ENCODE measurements at places on chromosomes 6 and 20.

GRCh38 chr6:6678185-6678671 is 89.7 kb downstream of the LY86 start:
- no peak for DNase-seq

GRCh38 chr6:15420959-15421438 is 175.1 kb downstream of the JARID2 start:
- no peak for DNase-seq

DNA sequence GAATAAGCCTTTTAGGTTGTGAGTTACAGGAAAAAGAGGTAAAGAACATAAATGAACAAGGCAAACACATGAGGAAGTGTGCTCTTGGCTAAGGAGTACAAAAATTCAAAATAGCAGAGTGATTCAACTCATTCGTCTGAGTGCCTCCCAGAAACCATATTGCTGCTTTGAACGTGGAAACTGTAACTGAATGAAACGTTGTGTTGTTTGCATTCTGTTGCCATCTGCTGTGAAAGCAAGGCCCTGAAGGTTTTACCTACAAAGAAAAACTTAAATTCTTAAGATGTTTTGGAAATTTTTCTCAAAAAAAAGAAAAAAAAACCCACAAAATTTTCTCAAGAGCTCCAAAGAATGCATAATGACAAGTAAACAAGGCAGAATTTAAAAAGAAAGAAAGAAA is 375.4 kb upstream of the HS3ST5 start:
- DNase-seq: peak; percentile 13

GRCh38 chr6:133613211-133613610 is 275.7 kb upstream of the TCF21 start:
- peak; percentile 39 for DNase-seq

GRCh38 chr6:145468534-145468933 is 266.8 kb downstream of the EPM2A start:
- no peak for DNase-seq

- DNase-seq: no peak
Measured at GRCh38 chr6:76840041-76840745, 623.1 kb downstream of the HTR1B start.

- peak; percentile 16 for DNase-seq
Measured at GRCh38 chr6:47479140-47479508, 1.5 kb downstream of the CD2AP start.

DNA sequence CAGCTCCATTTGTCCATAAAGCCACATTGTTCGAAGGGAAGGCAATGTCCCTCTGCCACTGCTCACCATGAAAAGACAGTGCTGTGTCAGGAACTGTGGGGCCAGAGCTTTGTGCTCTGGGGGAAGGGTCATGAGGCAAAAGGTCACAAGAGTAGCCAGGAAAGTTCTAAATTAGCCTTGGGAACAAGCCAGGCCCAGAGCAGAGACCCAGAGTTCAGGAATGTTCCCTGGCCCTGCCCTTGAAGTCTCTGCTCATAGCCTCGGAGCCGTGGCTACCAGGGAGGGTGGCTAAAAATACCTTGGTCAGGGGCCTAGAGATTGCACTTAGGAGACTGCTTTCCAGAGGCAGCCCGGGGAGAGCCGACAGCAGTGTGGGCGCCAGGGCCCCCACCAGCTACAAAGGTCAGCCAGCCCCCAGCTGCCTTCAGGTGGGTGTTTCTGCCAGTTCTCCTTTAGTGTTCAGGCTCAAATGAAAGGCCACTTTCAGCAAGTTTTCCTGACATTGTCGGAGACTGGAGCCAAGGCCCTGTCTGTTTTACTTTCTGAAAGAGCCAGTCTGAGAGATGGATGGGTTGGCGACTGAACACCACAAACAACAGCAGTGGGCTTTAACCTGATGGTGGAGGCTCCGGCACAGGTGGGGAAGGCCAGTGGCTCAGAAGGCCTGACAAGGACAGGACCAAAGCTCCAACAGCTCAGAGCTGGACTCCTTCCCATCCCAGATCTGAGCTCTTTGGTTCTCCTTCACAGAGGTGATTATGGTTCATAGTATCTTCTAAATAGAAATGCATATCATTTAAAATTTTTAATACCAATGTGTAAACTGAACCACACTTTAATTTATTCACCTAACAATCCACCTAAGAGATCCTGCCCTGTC is 76.2 kb downstream of the CDH26 start:
- DNase-seq: peak; percentile 48

DNA sequence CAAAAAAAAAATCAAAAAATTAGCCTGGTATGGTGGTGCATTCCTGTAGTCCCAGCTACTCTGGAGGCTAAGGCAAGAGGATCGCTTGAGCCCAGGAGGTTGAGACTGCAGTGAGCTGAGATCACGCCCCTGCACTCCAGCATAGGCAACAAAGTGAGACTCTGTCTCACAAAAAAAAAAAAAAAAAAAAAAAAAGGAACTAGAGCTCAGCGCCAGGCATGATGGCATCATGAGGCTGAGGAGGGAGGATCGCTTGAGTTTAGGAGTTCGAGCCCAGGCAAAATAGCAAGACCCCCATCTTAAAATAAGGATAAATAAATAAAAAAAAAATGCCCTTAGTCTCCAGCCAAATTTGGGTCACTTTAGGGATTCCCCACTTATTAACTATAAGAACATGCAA is 40.4 kb upstream of the PIM1 start:
- DNase-seq: no peak

DNA sequence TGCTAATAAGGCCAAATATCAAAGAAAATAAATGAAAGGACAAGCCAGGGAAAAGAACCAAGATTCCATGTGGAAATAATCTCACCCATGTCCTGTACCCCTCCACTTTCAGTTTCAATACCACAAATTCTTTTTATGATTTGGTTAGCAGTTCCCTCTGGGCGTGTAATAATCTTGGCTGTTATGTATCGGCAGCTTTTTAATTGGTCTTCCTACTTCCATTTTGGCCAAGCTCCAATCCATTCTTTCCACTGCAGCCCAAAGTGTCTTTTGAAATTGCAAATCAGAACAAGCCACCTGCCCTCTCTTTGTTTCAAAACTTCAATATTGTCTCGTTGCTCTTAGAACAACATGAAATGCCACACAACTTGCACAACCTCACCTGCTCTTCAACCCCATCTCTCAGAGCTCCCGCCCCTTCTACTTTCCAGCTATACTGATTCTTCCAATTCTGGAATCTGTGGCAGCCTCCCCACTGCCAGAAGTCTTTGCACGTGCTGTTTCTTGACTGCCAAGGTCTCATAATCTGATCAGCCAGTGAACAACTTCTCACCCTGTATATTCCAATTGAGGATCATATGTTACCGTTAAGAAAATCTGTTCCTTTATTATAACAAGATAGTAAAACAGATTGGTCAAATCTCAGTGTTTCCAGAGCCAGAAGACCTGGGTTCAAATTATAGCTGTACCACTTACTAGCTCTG is 354.5 kb downstream of the CBLN4 start:
- DNase-seq: peak; percentile 47

DNA sequence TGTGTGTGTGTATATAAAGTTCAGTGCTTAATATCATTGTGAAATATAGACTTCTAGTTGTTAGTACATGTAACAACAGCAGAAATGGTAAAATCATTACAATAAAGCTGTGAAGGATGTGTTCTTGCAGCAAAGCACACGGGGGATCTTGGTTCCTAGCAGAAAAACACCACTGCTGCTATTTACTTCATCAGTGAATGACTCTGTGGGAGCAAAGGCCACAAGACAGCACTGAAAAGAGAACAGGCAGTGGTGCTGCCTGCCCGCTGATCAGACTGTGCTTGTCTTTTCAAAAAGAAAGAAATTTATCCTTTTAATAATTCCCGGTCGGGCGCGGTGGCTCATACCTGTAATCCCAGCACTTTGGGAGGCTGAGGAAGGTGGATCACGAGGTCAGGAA is 689.9 kb upstream of the CITED2 start:
- no peak for DNase-seq

GRCh38 chr20:2140561-2140960 is 38.9 kb downstream of the STK35 start:
- peak; percentile 35 for DNase-seq

GRCh38 chr20:1536893-1537730 is 20.4 kb downstream of the SIRPD start:
- DNase-seq: peak; percentile 49

- DNase-seq: peak; percentile 20
Measured at GRCh38 chr20:57654998-57655808, 35.0 kb upstream of the ZBP1 start.

DNA sequence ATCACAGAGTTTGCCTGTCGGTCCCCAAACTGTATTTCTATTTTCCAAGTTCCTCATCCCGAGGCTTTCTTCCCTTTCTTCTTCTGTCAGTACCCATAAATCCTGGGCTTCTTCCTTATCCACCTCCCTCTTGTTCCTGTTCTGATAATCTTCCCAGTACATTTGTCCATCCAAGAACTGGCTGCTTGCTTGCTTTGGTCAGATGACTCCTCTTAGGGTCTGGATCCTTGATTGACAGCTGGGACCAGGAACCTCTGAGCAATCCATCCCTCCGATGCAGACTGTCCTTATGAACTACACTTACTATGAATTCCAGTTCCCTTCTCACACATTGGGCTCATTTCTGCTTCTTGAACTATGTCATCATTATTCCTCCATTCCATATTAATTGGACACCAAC is 275.3 kb upstream of the CITED2 start:
- DNase-seq: no peak

DNA sequence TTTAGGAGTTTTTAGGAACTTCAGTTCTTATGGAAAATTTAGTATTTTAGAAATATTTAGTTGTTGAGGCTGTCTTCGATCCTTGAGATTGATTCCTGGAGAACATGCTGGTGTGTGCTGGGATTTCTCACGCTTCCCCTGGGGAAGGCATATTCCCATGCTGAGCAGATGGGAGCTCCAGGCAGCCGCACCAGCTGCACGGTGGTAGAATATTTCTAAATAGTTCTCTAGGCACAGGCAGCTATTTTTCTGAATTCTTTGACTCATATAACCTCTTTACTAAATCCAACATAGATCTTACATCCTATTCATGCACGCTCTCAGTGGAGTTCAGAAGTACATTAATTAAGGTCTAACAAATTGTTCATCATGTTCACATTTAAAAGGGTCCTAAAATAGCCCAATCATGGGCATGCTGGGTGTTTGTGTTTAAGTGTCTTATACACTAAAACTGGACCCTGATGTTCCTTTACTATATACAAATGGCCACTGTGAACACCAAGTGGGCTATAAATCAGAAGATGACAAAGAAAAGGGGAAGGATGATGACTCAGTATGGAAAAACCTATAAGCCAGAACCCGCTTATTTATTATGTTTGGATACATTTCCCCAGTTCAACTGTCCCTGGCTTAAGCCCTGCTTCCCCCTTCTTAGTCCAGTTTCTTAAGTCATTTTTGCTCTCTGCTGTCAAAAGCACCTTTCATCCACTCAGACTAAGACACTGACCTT is 138.5 kb downstream of the UST start:
- peak; percentile 93 for DNase-seq

GRCh38 chr6:437037-437392 is 45.5 kb downstream of the IRF4 start:
- DNase-seq: peak; percentile 53

GRCh38 chr6:106101466-106101865 is 15.3 kb downstream of the PRDM1 start:
- DNase-seq: no peak

DNA sequence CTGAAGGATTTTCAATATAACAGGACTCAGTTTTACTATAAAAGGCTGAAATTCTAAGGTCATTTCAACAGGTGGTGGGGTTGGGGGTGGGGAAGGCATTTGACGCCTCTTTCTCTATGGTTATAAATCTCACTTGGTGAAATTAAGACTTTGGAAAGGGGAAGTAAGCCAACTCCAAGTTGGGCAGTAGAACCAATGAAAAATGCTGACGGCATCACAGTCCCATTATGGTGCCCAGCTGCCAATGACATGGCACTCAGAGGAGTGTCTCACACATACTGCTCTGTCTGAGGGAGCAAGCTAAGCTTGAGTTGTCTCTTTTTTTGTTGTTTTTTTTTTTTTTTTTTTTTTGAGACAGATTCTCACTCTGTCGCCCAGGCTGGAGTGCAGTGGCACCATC is 4.7 kb downstream of the SLC16A10 start:
- peak; percentile 42 for DNase-seq

DNA sequence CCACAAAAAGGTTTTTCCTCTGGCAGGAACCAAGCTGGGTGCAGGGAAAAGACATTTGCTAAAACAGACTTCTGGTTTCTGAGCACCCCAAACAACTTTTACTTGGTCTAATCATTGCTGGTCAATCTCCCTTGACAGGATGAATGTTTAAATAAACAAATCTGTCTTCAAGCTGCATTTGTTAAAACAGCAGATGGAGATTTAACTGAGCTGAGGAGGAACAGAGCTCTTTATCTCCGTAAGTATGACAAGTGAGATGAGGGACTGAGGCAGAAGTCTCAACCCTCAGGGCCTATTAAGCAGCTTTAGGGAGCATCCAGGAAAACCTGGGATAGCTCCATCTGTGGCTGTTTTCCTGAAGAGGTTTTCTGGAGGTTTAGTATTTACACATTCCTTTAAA is 40.6 kb downstream of the NINL start:
- no peak for DNase-seq

- DNase-seq: no peak
Measured at GRCh38 chr6:98335594-98335993, 498.8 kb upstream of the POU3F2 start.

GRCh38 chr6:1540864-1541521 is 68.7 kb upstream of the FOXC1 start:
- no peak for DNase-seq

GRCh38 chr6:127111526-127111925 is 6.9 kb upstream of the RSPO3 start:
- DNase-seq: no peak

DNA sequence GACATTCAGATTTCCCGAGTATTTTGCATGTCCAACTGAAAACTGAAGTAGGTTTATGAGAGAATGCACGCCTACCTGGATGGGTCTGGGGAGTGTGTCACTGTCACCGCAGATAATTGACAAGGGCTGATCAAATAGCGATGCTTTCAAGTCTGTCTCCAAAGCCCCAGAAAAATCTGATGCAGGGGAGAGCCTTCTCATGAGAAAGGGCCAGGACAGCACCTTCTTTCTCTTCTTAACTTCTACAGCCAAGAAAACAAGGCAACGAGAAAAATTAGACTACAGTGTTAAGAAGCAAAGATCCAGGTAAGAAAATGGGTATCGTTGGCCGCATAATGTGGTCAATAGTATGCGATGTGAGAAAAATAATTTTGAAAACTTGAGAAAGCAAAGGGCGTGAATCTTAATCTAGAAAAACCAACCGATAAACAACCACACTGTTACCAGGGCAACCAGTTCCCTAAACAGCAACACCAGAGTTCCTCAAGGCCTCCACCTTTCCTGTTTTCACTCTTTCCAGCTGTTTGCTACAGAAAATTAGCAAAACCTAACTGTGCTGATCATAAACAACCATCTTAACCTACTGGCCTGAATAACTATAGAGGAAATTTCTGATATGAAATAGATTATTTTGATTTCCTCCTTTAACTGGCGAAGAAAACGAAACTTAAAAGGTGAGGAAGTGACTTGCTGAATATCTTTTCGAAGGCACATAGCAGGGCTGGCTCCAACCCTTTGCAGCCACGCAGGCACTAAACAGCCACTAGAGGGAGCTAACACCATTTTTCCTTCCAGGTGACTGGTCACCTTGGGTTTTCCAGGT is 2.6 kb downstream of the TAGAP start:
- DNase-seq: peak; percentile 83
